ENCODE measurements at places on chromosomes 16 and 17. TPM values are rescaled to one million over a fixed set of nuclear protein-coding genes. Genes with fewer than 3 reads are reported as not detected.

DNA sequence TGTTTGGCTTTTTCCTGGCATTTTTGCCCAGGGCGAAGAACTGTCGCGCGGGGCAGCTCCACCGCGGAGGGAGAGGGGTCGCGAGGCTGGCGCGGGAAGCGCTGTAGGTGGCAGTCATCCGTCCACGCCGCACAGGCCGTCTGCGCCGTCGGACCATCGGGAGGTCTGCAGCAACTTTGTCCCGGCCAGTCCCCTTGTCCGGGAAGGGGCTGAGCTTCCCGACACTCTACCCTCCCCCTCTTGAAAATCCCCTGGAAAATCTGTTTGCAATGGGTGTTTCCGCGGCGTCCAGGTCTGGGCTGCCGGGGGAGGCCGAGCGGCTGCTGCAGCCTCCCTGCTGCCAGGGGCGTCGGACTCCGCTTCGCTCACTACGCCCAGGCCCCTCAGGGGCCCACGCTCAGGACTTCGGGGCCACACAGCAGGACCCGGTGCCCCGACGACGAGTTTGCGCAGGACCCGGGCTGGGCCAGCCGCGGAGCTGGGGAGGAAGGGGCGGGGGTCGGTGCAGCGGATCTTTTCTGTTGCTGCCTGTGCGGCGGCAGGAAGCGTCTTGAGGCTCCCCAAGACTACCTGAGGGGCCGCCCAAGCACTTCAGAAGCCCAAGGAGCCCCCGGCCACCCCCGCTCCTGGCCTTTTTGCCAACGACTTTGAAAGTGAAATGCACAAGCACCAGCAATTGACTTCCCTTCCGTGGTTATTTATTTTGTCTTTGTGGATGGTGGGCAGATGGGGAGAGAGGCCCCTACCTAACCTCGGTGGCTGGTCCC, 2.3 kb upstream of the CBX4 start:
- DNase-seq, result no peak

DNA sequence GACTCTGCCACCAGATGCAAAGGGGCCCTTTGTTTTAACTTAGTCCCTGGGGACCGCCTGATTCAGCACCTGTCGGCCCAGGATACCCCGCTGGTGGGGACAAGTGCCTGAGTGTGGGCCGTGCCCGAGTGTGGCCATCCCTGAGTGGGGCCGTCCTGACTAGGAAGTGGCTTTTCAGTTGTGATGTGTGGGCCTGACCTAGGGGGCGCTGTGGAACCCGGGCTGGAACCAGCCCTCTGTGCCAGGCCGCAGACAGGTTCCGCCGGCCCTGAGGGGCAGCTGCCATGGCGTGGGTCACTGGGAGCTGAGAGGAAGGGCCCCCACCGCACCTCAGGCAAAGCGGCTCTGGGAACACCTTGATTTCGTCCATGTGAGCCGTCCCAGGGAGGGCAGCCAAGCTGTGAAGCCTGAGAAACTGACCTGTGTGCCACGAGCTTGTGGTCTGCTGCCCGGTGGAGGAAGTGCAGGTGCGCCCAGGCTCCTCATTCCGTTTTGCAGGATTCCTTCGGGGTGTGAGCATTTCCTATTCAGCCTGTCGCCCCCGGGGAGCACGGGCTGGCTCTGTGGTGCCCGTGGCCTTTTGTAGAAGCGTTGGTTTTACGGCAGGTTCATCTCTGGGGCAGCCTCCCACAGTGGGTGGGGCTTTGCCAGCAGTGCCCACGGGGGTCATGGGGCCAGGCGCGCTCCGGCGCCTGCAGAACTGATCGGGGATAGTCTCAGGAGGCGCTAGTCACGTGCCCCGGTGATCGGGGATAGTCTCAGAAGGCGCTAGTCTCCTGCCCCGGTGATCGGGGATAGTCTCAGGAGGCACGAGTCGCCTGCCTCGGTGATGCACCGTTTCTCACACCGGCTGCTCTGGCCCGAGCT, 5.3 kb downstream of the RPL13 start:
- DNase-seq, result no peak

GRCh38 chr16:72785171-72785570, 262.8 kb downstream of the ZFHX3 start:
- DNase-seq, result no peak

DNA sequence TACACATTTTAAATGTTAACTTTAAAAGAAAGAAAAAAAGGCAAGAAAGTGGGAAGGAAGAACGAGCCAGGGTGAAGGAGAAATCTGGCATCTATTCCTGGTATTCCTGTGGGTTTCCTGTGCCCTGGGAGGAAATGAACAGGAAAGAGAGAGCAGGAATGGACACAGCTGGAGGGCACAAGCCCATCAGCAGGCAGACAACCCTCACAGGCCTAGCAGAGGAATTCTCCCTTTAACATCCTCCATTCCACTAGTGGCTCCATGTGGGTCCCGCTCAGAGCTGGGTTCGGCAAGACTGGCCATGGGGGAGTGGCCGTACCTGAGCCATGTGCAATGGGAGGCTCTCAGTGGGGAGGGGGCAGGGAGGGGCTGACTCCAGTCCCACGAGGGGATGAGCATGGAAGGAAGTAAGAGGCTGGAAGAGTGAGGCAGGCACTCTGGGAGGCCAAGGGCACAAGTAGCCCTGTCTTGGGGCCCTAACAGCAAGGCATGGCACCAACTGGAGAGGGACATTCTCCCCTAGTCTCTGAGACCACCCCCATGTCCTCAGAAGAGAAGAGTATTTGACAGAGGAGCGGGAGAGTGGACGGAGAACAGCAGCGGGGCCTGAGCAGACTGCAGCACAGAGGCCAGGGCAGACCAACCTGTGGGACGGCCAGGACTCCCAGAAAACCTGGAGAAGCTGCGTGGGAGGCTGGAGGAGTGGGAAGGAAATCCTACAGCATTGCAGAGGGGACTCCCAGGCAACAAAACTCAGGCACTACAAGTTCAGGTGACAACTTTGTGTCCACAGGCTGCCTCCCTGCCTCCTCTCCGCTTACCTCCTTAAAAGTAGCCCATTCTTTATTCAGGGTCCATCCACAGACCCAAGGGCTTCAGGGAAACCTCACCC, 30.2 kb downstream of the TK2 start:
- DNase-seq, result no peak

DNA sequence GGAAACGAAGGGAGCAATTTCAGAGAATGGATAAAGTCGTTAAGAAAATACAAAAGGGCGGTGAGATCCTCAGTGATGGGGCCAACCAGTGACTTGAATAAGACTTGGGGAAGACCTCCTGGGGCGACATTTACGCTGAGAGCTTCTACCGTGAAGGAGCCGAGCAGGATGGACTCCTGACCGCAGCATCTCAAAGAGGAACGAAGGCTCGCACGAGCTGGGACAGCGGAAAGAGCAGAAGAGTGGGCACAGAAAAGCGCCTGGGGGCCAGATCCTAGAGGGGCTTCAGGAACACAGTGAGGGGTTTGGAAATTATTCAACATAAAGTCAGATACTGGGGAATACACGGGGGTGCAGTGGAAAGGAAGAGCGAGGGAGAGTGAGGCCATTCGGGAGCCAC, 17.5 kb downstream of the ZNF750 start:
- DNase-seq, result no peak

- DNase-seq, result no peak
Measured at GRCh38 chr16:75207831-75208230, 870 bp upstream of the CTRB2 start.

DNA sequence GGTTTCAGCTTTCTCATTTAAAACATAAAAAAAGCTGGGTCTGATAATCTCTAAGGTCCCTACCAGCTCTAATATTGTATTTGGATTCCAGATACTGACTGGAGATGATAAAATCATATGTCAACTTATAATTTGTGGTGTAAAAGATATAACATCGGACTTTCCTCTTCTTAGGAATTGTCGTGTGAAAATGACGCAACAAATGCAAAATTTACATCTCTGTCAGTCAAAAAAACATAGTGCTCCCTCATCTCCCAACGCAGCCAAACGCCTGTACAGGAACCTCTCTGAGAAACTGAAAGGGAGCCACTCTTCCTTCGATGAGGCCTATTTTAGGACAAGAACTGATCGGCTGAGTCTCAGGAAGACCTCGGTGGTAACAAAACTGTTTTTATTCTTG, 197.3 kb downstream of the ANKFN1 start:
- DNase-seq, result no peak

GRCh38 chr17:31156326-31156725, 61.5 kb downstream of the NF1 start:
- DNase-seq, result no peak

Gene SMIM5
- polyA plus RNA-seq, result 5.7 TPM

Gene TNP2
- polyA plus RNA-seq, result not detected

Gene ATP1B2
- 22.9 TPM for polyA plus RNA-seq

Gene KRTAP4-6
- not detected for polyA plus RNA-seq

All from renal cortex interstitium (tissue), 15 donors.